RKO (cell line): ENCODE measurements at places on chromosomes 4 and X.
A peak's percentile ranks its signal among the peaks of the same experiment; 100 is the strongest.

DNA sequence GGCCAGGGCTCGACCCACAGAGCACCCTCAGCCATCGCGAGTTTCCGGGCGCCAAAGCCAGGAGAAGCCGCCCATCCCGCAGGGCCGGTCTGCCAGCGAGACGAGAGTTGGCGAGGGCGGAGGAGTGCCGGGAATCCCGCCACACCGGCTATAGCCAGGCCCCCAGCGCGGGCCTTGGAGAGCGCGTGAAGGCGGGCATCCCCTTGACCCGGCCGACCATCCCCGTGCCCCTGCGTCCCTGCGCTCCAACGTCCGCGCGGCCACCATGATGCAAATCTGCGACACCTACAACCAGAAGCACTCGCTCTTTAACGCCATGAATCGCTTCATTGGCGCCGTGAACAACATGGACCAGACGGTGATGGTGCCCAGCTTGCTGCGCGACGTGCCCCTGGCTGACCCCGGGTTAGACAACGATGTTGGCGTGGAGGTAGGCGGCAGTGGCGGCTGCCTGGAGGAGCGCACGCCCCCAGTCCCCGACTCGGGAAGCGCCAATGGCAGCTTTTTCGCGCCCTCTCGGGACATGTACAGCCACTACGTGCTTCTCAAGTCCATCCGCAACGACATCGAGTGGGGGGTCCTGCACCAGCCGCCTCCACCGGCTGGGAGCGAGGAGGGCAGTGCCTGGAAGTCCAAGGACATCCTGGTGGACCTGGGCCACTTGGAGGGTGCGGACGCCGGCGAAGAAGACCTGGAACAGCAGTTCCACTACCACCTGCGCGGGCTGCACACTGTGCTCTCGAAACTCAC is 3.6 kb downstream of the MID1IP1 start:
- DNase-seq: no peak

GRCh38 chrX:78326401-78326800 is 1.0 kb downstream of the CYSLTR1 start:
- no peak for DNase-seq

GRCh38 chrX:151505796-151506195 is 57.7 kb upstream of the PASD1 start:
- DNase-seq: peak; percentile 46

DNA sequence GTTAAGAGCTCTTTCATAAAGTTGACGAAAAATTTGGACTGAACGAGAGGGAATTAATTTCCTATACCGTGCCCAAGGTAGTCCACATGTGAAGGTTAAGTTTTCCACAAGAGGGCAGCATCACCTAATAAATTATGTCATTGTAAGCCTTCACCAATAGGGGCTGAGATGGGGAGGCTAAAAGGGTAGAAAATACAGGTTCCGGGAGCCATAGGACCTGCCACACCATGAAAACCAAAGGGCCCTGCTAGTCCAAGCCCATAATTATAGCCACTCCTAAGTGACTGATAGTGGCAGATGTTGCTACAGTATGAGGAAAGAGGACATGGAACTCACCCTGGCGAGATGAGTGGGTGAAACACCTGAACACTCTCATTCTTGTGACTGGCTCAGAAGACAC is 122.2 kb downstream of the SHROOM4 start:
- peak; percentile 58 for DNase-seq
